ENCODE measurements at places on chromosomes 16 and 17. TPM values are rescaled to one million over a fixed set of nuclear protein-coding genes. Genes with fewer than 3 reads are reported as not detected.

- DNase-seq = no peak
These were observed 7.3 kb upstream of the SSTR2 start for GRCh38 chr17:73157521-73157890.

GRCh38 chr17:79176792-79177601 is 102.4 kb downstream of the ENGASE start:
- no peak for DNase-seq

DNA sequence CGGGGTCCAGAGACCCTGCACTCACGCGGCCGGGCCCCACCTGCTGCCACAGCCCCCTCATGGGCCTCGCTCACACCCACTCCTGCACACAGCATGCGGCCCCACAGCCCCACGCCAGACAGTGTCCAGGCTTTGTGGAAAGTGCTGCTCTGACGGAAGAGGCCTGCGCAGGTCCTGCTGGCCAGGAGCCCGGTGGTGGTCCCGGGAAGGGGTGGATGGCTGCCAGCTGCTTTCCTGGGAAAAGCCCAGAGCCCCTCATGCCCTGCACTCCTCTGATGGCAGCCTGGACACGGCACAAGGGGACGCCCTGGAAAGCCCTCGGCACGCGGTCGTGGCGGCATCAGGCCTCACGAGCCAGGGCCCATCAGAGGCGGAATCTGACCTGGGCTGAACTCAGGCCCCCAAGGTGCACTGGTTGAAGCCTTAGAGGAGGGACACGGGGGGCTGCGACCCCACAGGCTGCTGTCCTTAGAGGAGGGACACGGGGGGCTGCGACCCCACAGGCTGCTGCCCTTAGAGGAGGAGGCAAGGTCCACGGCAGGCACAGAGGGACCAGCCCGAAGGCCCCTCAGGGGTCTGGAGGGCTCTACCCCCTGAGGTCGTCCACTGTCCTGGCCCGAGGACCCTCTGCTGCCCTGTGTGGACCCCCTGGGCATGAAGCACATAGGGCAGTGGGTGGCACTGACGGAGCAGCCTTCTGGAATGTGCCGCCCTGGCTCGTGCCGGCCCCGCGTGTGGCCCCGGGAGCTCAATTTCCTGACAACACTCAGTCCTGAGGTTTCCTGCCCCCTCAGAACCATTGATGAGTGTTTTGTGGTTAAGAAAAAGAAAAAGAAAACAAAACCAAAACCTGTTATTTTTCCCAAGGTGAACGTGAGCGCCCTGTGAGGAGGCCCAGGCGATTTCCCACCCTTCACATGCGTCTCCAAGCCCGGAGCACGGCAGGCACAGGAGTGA is 22.1 kb downstream of the SOX8 start:
- peak; percentile 76 for DNase-seq

DNA sequence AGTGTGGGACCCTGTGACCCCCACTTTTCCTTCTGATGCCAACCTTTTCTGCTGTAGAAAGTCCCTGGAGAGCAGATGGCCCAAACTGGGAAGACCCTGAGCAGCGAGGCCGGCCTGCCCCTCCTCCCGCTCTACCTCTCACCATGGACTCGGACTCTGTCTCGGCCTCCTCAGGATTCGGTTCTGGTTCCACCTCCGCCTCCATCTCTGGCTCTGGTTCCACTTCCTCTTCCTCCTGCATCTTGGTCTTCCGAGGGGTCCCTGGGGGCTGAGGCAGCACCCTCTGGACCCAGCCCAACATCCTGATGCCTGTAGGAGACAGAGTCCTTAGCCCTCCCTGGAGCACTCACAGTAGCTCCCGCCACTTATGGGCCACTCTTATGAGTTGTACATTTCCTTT is 3.9 kb downstream of the CNGB1 start:
- no peak for DNase-seq

DNA sequence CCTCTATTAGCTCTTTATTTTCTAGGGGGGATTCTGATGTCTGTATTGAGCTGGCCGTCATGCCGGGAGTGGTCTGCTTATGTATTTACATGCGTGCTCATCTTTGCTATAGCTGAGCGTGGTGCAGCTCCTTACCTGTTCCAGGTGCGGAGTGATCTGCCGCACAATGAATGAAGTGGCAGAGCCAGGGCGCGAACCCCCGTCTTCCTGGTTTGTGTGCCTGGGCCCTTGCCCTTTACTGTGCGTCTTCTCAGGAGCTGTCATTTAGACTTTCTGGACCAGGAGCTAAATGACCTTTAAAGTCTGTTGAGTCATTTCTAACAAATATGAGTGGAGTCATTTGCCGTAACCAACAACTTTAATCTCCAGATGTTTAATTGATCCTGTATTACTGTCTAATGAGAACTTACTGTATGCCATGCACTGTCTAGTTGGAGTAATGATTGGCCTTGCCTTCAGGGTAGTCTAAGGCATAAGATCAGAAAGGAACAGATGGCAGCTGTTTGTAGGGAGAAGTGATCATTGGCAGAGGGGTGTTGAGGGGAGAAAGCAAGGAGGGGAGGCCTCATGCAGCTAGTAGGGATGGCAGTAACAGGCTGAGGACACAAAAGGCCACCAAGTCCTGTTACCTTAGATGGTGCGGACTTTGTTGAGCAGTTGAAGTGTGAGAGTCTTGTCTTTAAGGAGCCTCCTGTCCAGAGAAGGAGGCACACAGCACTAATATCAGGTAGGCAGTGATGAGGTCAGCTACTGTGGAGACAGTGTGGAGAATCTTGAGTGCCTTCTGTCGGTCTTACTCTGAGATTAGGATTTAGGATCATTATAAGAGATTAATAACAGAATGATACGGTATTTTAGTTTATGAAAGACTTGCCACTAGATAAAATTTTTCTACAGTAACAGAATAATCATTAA is 53.9 kb downstream of the USP10 start:
- DNase-seq = no peak

Gene NCBP3
- total RNA-seq = 18.8 TPM

DNA sequence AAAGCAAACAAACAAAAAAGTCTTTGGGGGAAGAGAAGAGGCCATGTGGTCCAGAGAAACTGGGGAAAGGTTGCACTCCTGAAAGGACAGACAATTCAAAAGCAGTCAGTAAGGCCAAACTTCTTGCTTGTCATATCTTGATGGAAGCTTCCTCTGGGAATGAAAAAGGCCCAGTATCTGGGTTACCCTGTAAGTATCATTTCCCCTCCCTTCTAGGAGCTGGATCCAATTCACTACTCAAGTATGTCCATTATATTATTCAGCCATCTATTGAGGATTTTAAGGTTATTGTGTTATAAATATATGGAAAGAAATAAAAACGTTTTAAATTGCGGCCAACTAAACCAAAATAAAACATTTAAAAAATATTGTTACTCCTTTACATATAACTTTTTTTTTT is 26.0 kb upstream of the MON1B start:
- DNase-seq = no peak

Gene C16orf54
- total RNA-seq = 0.11 TPM

Gene NPIPB9
- not detected for total RNA-seq

GRCh38 chr16:65965628-65966027 is 400.9 kb upstream of the CDH5 start:
- no peak for DNase-seq

Gene PRM1
- not detected for total RNA-seq

GRCh38 chr17:82704886-82705285 is 6.4 kb upstream of the RAB40B start:
- DNase-seq = no peak

Gene RNF227
- 0.54 TPM for total RNA-seq

DNA sequence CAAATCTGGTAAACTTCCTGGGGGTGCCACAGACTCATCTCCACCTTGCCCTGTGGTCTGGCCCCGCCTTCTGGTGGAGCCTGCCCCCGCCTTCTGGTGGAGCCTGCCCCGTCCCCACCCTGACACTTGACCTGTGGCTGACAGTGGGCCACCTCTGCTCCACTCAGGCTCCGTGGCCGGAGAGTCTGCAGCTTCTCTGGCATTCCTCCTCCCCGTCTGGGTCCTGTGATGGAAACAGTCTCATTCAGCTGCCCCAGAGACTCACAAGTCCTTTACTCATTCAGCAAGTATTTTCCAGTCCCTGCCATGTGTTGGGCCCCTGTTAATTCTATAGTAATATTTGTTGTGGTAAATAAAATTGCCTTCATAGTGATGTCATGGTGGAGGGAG is 21.0 kb upstream of the G6PC1 start:
- DNase-seq = no peak

DNA sequence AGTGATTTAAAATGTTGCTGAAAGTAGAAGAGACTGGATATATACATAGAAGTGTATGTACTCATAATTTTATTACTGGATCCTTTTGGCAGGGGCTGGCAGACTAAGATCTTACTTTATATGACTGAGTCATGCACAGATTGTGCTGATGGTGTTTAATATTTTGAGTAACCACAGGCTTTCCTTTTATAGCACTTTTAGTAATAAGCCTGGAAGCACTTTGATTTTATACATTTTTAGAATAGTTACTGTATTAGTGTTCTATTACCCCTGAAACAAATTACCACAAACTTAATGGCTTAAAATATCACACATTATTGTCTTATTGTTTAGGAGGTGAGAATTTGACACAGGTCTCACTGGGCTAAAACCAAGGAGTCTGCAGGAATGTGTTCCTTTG is 113.4 kb upstream of the CDH8 start:
- no peak for DNase-seq
